ENCODE measurements at places on chromosomes 13 and 19.

- no peaks in the 10 kb centered on the region for H3K27me3 ChIP-seq
- DNase-seq = no peak
- no peak overlapping the region for H3K27ac ChIP-seq
- H3K4me3 ChIP-seq = no peak overlapping the region
- no peaks in the 10 kb centered on the region for H3K36me3 ChIP-seq
- no peaks in the 10 kb centered on the region for H3K4me1 ChIP-seq
Measured at GRCh38 chr13:39981056-39981455, 325.6 kb downstream of the COG6 start.

- no peaks in the 10 kb centered on the region for H3K27me3 ChIP-seq
- DNase-seq = no peak
- H3K36me3 ChIP-seq = no peaks in the 10 kb centered on the region
- H3K4me3 ChIP-seq = no peak overlapping the region
- no peak overlapping the region for H3K27ac ChIP-seq
- H3K4me1 ChIP-seq = no peaks in the 10 kb centered on the region
Measured at GRCh38 chr13:112445411-112446271, 69.5 kb downstream of the SPACA7 start.

DNA sequence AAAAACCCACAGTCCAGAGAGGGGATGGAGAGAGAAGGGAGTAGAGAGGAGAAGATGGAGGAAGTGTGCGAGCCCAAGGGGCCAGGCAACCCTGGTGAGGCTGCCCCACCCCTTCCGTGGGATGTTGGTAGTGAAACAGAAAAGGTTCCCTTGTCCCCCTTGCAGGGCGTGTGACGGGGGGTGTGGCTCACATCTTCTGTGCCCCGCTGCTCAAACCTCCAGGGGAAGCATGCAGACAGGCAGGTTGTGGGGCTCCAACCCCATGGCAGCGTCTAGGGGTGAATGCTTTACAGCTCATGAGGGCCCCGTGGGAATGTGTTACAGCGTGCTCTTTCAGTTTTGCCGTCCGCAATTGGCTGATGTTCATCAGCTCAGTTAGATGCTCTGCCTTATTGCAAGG, 14.7 kb upstream of the EVI5L start:
- H3K4me1 ChIP-seq = no peaks in the 10 kb centered on the region
- no peaks in the 10 kb centered on the region for H3K36me3 ChIP-seq
- H3K27ac ChIP-seq = no peak overlapping the region
- H3K27me3 ChIP-seq = no peaks in the 10 kb centered on the region
- no peak for DNase-seq

DNA sequence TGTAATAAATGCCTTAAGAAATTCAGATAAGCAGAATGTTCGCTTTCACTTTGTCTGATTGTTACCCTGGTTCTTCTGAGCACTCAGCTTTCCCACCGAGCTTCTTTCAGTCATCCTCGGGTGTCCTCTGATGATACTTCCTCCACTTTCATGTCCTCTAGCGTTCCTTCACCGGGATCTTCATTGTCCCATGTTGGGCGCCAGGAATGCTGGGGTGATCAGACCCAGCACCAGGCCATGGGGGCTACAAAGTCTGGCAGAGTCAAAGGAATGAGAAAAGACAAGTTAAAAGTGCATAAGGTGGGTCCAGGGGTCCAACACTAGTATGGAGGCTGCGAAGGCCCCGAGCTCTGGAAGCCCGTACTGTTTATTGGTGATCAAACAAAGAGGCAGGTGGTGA, 11.7 kb upstream of the C19orf84 start:
- no peaks in the 10 kb centered on the region for H3K4me1 ChIP-seq
- no peak overlapping the region for H3K27ac ChIP-seq
- no peaks in the 10 kb centered on the region for H3K27me3 ChIP-seq
- H3K36me3 ChIP-seq = no peaks in the 10 kb centered on the region
- no peak for DNase-seq

DNA sequence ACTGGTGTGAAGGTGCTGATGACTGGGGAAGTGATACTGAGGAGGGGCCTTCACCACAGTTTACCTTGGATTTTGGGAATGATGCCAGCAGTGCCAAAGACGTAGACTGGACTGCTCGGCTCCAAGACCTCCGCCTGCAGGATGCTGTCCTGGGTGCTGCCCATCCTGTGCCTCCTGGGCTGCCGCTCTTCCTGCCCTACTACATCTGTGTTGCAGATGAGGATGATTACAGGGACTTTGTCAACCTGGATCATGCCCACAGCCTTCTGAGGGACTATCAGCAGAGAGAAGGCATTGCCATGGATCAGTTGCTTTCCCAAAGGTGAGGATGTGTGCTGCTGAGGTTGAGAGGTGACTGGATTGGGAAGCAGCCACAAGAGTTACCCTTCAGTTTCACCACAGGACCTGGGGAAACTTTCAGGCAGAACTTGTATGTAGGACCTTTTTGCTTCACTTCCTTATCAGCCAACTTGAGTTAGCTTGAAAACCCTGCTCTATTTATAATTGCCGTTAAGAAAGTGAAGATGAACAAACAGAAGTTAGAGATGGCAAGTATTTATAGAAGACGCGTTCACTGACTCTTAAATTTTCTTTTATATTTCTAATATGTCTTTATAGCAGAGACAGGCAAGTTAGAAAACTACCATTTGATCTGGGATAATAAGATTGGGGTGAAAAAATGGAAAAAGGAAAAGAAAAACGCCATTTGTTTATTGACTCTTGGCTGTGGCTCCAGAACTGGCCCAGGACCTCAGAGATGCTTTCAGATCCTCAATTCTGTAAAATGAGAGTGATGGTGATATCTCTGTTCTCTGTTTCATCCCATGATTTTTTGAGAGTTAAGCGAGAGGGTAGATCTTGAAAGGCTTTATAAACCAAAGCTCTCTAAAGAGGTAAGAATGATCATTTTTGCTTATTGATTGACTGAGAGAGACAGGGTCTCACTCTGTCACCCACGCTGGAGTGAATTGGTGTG, 5.3 kb downstream of the PDCD2L start:
- no peak for DNase-seq
- H3K27ac ChIP-seq = no peak overlapping the region
- H3K4me1 ChIP-seq = 0 out of 2 replicates have a peak, but pooled peaks cover 3% of the 10 kb centered on the region
- no peaks in the 10 kb centered on the region for H3K27me3 ChIP-seq
- peaks cover 5% of the 10 kb centered on the region for H3K36me3 ChIP-seq
- H3K4me3 ChIP-seq = no peak overlapping the region

DNA sequence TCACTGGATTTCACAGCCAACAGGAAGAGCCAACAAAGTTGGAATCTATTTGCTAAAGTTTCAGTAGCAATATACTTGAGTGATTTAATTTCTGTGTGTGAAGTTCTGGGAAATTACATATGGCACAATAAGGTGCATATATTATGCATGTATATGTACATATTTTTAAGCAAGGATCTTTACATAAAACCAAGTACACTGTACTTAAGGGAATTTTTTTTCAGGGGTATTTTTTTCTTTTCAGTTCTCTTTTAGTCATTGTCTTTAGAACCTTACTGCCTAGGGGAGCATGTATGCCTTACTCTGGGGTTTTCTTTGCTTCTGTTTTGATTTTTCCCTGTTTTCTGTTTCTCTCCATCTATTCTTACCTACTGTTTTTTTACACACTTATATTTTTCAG, 7.4 kb downstream of the RAP2A start:
- H3K4me3 ChIP-seq = no peak overlapping the region
- no peak overlapping the region for H3K27ac ChIP-seq
- H3K4me1 ChIP-seq = peaks cover 5% of the 10 kb centered on the region
- DNase-seq = no peak

- DNase-seq = no peak
- H3K27ac ChIP-seq = no peak overlapping the region
- H3K27me3 ChIP-seq = no peaks in the 10 kb centered on the region
- H3K36me3 ChIP-seq = no peaks in the 10 kb centered on the region
Measured at GRCh38 chr13:28584873-28585381, 74.0 kb upstream of the POMP start.

DNA sequence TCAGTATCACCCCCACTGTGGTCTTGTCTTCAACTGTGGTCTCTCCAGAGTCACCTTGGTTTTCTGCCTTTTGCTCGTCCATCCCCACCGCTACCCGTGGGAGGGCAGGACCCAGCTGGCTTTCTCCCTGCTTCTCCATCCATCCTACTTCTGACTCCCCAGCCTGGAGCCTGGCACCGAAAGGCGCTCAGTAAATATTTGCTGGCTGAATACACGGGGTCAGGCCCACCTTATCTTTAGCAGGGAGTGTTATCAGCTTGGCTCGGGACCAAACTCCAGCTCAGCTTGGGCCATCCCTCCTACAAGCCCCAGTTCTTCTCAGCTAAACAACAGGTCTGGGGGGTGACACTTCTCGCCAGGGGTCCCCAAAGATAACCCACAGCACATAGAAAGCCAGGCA, 62.0 kb upstream of the KLF2 start:
- no peaks in the 10 kb centered on the region for H3K36me3 ChIP-seq
- no peak for DNase-seq
- H3K4me3 ChIP-seq = no peak overlapping the region
- no peaks in the 10 kb centered on the region for H3K4me1 ChIP-seq
- no peaks in the 10 kb centered on the region for H3K27me3 ChIP-seq
- H3K27ac ChIP-seq = no peak overlapping the region

DNA sequence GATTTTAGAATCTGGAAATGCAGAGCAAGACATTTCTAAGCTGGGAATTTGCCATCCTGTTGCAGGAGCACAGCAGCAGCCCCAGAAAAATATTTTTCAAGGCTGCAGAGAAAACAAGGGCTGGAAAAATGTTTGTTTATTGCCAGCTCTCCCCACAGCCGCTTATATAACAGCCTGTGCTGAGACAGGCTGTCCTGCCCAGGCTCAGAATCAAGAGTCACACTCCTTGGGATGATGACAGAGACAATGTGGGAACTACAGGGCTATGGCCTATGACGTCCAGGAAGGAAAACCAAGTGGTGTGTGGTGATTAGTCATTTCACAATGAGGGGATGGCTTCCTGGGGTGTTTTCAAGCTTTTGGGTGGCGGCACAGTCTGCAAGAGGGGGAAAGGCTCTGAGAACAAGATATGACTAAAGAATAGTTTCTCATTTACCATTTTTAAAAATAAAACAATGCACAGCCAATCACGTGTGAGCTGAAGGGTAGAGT, 136.3 kb upstream of the SERP2 start:
- no peaks in the 10 kb centered on the region for H3K36me3 ChIP-seq
- H3K27me3 ChIP-seq = no peaks in the 10 kb centered on the region
- no peak for DNase-seq
- no peaks in the 10 kb centered on the region for H3K4me1 ChIP-seq
- H3K27ac ChIP-seq = no peak overlapping the region

- no peak overlapping the region for H3K27ac ChIP-seq
- H3K27me3 ChIP-seq = no peaks in the 10 kb centered on the region
- DNase-seq = no peak
- no peaks in the 10 kb centered on the region for H3K36me3 ChIP-seq
- H3K4me1 ChIP-seq = no peaks in the 10 kb centered on the region
Measured at GRCh38 chr19:18789883-18790565, 1.1 kb downstream of the COMP start.

DNA sequence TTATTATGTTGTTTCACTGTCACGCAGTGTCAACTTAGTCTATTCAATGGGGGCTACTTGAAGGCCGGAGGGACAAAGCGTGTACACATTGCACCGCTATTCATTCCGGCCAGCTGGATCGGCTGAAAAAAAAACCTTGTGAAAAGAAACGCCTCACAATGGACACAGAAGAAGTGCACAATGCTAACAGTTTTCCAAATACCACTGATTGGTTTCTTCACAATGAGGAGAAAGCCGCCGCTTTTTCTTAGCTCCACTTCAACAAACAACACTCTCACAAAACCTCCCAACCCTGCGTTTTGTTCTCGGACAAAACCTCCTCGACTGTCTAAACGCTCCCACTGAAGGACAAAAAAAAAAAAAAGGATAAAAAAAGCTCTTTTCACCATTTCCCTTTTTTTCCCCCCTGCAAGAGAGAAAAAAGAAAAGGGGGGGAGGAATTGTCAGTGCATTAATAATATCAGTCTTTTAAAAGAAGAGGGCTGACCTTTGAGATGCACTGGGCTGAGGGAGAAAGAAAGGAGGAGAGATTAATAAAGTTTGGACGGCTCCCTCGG, 5.4 kb downstream of the SOX21 start:
- no peaks in the 10 kb centered on the region for H3K36me3 ChIP-seq
- peaks cover 4% of the 10 kb centered on the region for H3K27me3 ChIP-seq
- no peak overlapping the region for H3K27ac ChIP-seq
- DNase-seq = no peak

DNA sequence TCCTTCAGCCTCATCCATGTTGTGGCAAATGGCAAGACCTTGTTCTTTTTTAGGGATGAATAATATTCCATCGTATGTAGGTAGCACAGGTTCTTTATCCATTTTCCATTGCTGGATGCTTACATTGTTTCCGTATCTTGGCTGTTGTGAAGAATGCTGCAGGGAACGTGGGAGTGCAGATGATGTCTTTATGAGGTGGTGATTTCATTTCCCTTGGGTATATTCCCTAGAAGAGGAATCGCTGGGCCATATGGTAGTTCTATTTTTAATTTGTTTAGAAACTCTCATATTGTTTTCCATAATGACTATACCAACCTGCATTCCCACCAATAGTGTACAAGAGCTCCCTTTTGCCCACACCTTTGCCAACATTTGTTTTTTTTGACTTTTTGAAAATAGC, 186.3 kb upstream of the TMTC4 start:
- no peaks in the 10 kb centered on the region for H3K36me3 ChIP-seq
- H3K27ac ChIP-seq = no peak overlapping the region
- H3K4me3 ChIP-seq = no peak overlapping the region
- H3K4me1 ChIP-seq = no peaks in the 10 kb centered on the region
- no peak for DNase-seq
- no peaks in the 10 kb centered on the region for H3K27me3 ChIP-seq

GRCh38 chr13:52712385-52712784, 27.2 kb downstream of the CNMD start:
- H3K4me3 ChIP-seq = no peak overlapping the region
- no peak overlapping the region for H3K27ac ChIP-seq
- no peaks in the 10 kb centered on the region for H3K36me3 ChIP-seq
- no peaks in the 10 kb centered on the region for H3K27me3 ChIP-seq

DNA sequence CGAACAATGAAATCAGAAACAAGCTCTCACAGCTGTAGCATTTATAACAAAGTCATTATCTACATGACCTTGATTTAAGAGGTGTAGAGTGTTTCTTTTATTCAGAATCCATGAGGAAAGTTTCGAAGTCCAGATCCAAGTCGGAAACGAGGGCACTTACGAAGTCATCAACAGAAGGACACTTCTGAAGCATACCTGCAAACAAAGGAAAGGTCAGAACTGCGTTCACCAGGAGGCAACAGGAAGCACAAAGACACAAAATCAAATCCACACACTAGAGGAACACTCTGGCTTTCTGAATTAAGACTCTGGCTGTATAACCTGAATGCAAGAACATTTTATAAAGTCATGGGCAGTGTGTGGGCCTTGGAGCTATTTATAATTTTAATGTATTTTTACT, 158.9 kb downstream of the MIPEP start:
- H3K27ac ChIP-seq = no peak overlapping the region
- no peaks in the 10 kb centered on the region for H3K4me1 ChIP-seq
- no peak for DNase-seq
- no peak overlapping the region for H3K4me3 ChIP-seq

All from Panc1 (cell line).